ENCODE measurements at places on chromosomes 3 and 15.
A peak's percentile ranks its signal among the peaks of the same experiment; 100 is the strongest.

DNA sequence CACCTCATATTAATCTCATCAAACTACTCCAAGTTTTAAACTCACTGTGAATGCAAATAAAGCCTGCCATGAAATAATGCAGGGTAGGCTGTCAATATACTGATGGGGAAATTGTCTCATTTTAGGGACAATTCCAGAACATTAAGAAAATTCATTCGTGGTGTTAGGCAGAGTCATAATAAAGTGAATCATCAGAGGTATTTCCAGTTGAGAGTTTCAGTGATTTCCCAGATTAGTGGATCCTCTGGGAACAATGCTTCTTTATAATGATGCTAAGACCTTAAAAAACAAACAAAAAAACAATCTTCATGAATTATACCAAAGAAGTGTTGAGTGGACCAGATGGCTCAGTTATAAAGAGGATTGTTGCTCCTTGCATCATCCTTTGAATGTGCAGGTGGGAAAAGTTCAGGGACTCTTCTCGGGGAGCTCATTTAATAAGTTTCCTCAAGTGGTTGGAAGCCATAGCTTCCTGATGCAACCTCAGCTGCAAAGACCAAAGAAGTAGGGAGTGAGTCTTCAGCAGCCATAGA lies 360.9 kb upstream of the TRIM42 start:
- DNase-seq: peak; percentile 49

DNA sequence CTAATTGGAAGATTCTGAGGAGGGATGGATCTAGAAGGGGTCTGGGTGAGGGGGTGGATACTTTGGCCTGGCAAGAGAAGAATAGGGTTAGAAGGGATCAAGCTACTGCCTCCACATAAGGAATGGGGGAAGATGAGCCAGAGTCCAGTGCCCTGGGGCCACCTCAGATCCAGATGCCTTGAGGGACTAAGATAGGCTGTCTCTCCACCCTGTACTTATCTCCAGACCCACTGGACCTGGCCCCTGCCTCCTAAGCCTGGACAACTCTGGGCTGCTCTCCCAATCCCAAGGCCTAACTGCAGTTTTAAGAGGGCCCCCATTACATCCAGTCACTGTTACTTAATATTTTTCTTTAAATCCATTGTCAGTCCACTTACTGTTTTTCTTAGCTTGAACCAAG lies 2.0 kb downstream of the DVL3 start:
- DNase-seq: no peak

GRCh38 chr15:83105440-83105839 lies 2.0 kb upstream of the TM6SF1 start:
- no peak for DNase-seq

- peak; percentile 85 for DNase-seq
These were observed 32.9 kb downstream of the SEMA6D start for GRCh38 chr15:47750030-47750739.

DNA sequence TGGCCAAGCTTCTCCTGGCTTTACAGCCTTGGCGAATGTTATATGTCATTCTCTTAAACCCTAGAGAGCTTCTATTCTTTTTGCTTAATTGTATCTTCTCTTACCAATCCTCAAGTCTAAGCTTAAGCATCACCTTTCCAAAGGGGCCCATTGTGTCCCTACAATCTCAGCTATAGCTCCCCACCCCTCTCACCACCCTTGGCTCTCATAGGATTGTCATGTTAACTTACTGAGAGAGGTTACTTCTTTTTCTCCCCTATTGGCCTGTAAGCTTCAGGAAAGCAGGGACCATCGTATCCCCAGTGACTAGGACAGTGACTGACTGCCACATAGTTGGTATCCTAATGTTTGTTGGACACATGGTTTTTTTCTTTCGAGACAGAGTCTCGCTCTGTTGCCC lies 43.3 kb upstream of the LMOD3 start:
- DNase-seq: no peak

DNA sequence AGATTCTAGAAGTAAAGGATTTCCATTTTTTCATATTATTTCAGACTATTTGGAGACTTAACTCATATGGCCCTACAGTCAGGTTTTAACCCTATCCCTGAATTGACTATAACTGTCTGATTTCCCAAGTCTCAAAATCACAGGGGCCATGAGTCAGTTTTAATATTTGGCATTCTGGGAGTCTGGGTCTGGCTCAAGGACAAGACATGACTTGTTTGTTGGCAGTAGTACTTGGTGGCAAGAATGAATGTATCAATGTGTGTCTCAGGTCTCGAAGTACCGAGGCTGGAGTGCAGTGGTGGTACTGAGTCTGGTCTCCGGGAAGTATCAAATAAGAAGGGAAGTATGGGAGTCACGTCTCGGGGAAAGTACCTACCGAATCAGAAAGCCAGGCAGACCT lies 10.8 kb downstream of the UMPS start:
- peak; percentile 80 for DNase-seq

DNA sequence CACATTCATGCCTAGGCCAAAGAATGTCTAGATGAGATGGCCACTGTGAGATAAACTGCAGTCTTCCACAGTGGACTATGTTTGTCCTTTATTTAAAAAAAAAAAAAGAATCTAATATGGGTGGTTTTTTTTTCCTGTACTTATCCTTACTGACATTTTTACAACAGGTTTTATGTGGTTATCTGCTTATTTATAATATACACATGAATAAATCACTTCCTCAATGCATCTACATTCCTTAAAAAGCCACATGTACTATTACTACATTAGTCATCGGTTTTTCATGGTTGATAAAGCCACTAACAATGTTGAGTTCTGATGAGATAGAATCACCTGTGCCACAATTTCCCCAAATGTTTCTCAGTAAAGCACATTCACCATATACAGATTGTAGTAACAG lies 341.3 kb upstream of the THBS1 start:
- DNase-seq: peak; percentile 61

GRCh38 chr15:83556068-83556467 lies 97.9 kb upstream of the ADAMTSL3 start:
- DNase-seq: no peak

DNA sequence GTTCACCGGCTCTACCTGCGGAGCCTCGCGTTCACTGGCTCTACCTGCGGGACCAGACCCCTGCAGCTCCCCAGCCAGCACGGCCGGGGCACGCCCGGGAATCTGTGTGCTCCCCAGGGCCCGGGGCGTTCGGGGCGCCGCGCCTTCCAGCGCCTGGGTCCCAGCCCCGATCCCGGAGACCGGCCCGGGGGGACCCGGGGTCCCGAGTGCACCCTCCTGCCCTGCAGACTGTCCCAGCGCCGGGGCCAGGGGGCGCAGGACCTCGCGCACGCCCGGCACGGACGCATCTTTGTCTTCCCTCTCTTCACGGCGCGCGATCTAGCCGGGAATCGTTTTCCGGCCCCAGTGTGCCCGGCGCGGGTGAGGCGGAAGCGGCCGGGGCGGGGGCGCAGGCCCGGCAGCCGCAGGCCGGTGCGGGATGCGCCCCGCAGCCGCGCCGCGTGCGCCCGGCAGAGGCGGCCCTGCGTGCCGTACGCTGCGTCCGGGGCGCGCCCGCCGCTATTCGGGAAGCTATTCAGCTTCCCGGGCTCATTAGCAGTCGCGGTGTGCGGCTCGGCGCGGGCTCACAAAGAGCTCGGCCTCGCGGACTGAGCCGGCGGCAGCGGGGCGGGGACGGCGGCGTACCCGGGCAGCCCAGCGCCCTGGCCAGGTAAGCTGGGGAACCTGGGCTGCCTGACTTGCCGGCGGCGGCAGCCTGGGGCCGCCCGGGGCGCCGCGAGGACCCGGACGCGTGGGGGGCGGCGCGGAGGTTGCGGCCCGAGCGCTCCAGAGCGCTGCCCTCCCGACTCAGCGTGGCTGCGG lies at the start of gene APBA2:
Gene APBA2, plus strand, starts transcription at position 345 of the 801 bp plus-strand sequence. CDS start 167,911 bp downstream, outside the sequence.
- peak; percentile 22 for DNase-seq

- peak; percentile 55 for DNase-seq
These were observed 101.5 kb upstream of the UBE2E1 start for GRCh38 chr3:23704298-23704697.

DNA sequence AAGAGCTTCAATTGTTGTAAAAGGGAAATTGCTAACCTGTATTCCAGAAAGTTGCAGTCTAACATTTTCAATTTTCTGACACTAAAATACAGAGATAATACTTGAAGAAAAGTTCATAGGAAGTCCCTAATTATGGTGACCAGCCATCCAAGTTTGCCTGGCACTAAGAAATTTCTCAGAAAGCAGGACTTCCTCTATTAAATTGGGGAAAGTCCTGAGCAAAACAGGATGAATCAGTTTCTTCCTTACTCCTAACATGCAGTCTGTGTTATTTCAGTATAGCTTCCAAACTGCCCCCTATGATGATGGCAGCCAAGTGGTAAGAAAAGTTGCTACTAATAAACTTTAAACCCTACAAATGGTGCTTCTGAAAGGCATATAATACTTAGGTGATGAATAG lies 133.5 kb upstream of the SGO1 start:
- DNase-seq: no peak

GRCh38 chr3:58072052-58072762 lies 64.0 kb downstream of the FLNB start:
- DNase-seq: peak; percentile 71

DNA sequence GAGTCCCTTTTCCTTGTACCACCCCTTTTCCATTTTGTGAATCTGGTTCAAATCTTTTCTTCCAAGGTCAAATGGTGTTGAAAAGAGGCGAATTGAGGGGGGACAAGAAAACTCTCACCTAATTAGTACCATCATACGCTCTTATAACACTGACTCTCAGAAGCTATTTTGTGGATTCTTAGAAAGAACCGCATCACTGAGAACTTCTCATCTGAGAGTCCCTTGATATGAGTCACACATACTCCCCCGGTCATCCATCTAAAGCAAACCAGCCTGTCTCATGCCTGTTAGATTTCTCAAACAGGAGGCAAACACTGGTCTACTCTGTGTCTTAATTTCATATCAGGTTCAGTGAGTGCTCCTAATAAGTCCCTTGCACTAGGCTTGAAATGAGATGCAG lies 76.5 kb upstream of the SPRED1 start:
- peak; percentile 85 for DNase-seq

DNA sequence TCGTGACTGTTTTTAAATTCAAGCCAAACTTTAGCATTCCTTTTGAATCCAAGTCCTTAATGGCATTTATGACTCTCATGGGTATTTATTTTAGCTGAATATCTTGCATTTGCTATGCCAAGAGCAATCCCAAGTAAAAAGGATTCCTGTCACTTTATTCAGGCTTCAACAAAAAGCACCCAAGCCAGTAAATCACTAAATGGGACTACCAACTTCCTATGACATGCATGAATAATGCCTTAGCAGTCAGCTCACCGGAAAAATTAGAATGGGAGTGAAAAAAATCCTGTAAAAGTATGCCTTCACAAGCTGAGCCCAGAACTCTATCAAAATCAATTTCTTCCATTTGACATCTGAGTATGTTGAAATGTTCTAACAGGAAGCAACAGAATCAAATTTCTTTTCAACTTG lies 1297.9 kb downstream of the ROBO2 start:
- DNase-seq: no peak

DNA sequence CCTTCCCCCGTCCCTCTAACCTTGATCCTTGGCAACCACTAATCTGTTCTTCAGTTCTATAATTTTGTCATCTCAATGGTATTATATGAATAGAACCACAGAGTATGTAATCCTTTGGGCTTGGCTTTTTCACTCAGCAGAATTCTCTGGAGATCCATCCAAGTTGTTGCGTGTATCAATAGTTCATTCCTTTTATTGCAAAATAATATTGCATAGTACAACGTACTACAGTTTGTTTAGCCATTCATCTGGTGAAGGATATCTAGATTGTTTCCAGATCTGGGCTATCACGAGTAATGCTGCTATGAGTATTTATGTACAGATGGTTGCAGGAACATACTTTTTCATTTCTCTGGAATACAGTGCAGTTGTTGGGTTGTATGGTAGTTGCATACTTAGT lies 76.2 kb downstream of the PLXNA1 start:
- DNase-seq: peak; percentile 82

GRCh38 chr3:120404876-120405275 lies 45.9 kb downstream of the FSTL1 start:
- peak; percentile 58 for DNase-seq

DNA sequence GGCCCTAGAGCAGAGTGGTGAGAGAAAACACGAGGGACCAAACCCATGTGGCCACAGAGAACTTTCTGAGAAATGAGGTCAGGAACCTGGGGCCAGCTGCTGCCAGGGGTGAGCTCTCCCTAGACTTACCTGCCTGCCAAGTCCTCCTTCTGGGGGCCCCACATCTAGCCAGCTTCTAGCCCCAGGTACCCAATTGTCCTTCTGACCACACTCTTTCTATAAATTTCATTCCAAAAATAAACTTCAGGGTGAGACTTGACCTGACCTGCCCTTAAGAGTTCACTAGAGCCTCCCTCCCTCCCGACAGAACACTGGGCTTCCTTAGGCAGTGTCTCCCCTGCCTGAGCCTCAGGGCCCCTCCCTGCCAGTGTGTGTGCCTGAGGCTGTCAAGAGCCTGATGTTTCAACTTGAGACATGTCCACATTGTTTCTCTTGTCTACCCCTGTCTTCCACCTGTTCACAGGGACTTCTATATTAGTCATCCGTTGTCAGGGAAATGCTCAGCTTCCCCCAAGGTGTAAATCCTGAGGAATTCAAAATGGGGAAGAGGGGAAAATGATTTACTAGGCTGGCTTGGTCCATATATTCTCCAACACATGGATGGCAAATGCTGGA lies 312.8 kb upstream of the TLE3 start:
- DNase-seq: no peak

GRCh38 chr3:190339130-190339529 lies 16.9 kb upstream of the CLDN1 start:
- DNase-seq: peak; percentile 67

DNA sequence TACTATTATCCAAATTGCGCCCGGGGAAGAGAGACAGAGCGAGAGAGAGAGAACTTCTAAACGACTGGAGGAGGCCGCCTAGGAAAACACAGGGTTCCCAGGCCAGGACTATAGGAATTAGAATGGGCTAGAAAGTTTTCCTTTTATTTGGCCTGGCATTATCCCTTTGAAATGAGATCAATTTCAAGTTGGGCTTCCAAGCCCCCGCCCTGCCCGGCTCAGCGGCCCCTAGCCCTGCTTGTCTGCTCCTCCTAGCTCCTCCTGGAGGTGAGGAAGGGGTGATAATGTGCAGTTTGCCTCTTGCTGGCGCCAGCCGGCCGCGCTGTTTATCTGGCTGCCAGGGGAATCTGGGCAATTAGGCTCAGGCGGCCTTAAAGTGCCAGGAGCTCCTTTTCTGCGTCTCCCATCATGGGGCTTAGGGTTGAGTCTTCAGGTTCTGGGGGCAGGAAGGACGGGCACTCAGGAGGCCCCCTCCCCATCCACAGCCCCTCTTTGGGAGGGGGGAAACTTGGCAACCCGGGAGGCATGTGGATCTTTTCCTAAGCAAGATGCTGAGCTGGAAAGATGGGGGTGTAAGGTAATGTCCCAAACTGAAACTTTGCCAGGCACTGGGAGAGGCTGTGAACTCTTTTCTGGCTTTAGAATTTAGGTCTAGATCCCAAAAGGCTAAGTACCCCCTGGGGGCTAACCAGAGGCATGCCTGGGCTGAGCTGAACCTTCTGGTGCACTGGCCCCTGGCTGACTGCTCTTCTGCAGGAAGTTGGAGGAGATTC lies 5.5 kb downstream of the SMAD6 start:
- peak; percentile 17 for DNase-seq

All from fibroblast of mammary gland (primary cell).